ENCODE measurements at places on chromosomes 1 and 21. TPM values are rescaled to one million over a fixed set of nuclear protein-coding genes. Genes with fewer than 3 reads are reported as not detected.

GRCh38 chr21:34567604-34568155 is 47.2 kb downstream of the RCAN1 start:
- no peak for DNase-seq

- no peak for DNase-seq
These were observed 22.0 kb upstream of the CAMK1G start for GRCh38 chr1:209561532-209561931.

Gene FCAMR
- total RNA-seq, result 2.3 TPM

Gene REN
- total RNA-seq, result 0.36 TPM

GRCh38 chr1:38941527-38942019 is at the start of gene RHBDL2:
Gene RHBDL2, minus strand, starts transcription at chr1:38941830. Its CDS starts 22,618 bp downstream, at chr1:38919212.
- DNase-seq, result peak; percentile 82

Measured in prostate gland (tissue), 2 donors.